ENCODE measurements at places on chromosomes 2 and 18.

DNA sequence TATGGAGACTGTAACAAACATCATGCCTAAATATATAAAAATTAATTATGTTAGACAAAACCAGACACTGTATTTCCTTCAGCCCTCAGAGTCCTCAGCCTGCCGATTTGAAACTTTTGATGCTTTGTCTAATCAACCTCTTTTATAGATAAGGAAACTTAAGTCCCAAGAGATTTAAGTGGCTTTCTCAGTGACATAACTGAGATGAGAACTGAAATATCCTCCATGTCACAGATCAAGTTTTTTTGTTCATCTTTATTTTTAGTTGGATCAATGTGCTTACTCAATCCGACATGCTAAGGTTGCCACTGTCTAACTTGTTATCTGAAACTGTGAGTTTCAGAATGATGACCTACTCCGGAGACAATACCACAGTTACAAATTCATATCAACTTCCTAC is 72.3 kb downstream of the BARD1 start:
- DNase-seq, result no peak

DNA sequence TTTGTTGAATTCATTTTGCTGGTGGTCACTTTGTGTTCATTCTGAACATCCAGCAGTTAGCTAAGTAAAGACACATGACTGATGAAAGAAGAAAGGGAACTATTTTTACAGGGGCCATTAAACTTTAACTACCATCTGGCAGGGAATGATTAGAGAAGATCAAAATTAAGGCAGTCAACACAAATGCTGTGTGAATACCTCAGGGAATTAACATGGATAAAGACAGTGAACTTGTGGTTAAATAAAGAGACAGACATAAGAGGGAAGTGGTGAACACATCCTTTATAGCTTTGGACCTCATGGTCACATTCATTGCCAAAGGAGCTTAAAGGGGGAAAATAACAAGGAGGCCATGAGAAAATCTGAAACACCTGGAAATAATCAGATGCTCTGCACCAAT is 52.6 kb upstream of the ATP5MC3 start:
- no peak for DNase-seq

- peak; percentile 50 for DNase-seq
These were observed 49.3 kb downstream of the GREB1 start for GRCh38 chr2:11582862-11583752.

GRCh38 chr2:235543128-235543750 is 49.4 kb downstream of the AGAP1 start:
- no peak for DNase-seq

- no peak for DNase-seq
These were observed 181.4 kb upstream of the MSH6 start for GRCh38 chr2:47601568-47601967.

DNA sequence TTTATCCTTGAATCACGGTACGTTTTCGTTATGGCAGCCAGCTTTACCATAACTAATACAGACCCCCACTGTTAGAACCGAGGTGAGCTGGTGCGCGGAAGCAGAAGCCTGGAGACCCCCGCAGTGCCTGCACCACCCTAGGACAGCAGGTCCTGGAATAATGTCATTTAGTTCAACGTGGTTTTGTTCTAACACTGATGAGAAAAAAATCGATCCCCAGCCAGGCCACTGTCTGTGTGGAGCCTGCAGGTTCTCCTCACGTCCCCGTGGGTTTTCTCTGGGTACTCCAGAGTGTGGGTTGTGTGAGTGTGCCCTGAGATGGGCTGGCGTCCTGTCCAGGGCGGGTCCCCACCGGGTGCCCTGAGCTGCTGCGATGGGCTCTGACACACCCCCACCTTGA is 69.9 kb upstream of the ST3GAL5 start:
- DNase-seq, result no peak

GRCh38 chr2:153222231-153223165 is 256.1 kb downstream of the RPRM start:
- no peak for DNase-seq

- no peak for DNase-seq
These were observed 27.2 kb upstream of the LANCL1 start for GRCh38 chr2:210503725-210504191.

DNA sequence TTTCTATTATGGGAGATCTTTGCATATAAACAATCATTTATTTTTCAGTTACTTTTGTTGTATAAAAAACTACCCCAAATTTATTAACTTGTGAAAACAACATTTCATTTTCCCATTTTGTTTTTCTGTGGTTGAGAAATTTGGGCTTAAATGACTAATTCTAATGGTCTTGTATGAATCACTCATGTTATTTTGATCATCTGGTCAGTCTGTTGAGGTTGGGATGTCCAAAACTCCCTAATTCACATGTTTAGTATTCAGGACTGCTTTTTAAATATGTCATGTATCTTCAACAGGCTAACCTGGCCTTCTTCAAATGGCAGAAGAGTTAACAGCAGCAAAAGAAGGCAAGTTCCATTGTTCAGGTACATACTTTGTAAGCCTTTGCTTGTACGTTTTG is 788.1 kb downstream of the TRIB2 start:
- DNase-seq, result no peak

DNA sequence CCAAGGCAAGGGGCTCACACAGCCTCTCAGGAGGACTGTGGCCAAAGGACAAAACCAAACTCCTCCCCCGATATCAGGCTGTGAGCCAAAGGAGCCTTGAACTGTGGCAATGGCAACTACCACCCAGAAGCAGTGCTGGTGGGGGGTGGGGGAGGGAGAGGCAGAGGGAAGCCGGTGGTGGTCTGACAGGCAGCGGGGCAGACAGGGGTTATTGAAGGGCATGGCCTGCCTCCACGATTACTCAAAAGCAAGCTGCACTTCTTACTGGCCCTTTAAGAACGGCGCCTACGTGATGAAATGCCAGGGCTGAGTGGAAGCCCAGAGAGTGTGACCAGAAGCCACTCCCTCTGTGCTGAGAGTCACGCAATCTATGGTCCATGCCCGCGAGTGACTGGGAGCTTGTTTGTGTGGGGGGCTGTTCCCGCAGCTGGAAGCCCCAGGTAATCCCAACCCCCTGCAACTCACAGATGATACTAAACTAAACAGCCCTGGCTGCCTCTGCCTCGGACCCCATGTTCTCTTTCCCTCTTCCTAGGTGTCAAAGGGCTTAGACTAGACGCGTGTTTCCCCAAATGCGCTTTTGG is 128.2 kb upstream of the CXCR4 start:
- no peak for DNase-seq

DNA sequence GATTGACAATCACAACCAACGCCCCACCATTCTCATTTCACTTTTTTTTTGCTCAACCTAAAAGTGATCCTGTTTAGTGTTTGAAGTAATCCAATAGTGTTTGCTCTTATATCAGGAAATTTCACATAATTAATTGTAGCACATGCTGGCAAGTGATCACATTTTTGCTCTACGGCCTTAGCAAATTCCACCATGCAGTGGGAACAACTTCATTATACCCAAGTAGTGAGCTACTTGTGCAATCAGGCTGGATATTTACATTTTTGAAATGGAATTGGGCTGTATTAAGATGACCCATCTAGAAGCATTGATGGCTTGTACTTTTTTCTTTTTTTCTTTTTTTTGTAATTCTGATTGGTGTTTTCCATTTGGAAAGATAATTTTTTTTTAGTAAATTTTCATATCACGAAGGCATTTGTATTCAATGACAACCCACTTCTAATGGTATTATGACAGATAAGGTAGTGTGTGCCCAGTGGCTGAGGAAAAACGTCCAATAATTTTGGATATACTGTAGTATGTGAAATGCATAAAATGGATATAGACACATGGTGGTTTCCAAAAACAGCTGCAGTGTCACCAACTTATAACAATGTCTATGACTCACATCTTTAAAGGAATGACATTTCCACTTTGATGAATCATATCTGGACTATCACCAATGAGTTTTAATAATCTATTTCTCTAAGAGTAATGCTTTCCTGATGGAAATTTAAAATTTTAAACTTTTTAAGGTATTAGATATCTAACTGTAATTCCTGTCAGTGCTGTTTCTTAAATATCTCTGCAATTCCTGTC is 130.6 kb downstream of the COL6A3 start:
- no peak for DNase-seq

- no peak for DNase-seq
These were observed 210.3 kb upstream of the SMAD2 start for GRCh38 chr18:48140731-48141130.

DNA sequence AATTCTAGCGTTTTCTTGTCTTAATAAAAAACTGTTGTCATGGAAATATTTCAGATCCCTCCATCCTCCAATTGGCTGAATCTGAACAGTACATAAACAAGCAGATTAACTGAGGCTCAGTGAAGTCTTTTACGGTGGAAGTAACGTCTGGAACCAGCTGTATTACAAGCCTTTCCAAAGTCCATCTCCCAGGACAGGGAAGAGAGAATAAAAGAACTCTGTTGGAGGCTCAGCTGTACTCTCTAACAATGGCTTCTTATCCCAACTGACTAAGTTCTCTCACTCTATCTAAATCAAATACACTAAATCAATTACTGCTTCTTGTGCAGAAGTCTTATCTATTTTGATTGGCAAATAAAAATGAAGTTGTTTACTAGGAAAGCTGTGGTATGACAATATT is 19.9 kb upstream of the NEDD4L start:
- DNase-seq, result no peak

DNA sequence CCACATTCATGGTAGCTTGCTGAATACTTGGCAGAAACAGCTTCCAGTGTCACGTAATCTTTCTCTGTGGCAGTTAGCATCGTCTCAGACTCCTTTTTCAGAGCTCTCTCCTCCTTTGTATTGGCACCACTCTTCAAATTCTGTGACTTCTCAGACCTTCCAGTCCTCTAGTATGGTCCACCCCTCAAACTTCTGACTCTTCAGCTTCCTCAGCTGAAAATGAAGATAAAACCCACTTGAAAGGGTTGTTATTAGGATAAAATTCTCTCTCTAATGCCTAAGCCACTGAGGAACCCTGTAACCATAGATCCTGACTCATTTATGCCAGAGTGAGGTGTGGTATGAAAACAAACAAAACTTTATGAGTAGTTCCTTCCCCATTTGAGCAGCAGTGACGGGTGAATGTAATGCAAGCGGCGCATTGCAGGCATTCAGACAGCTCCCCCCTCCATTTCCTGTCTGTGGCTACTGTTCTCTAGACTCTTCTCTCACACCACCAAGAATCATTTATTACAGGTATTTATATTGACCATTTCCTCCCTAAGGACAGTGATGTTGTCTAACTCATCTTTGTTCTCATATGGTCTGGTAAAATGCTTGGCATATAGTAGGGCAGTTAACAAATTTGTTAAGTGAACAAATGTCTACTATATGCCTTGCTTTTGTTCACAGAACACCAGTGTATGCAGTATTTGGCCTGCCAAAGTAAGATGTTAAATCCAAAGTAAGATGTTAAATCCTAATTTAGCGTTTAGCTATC is 35.3 kb downstream of the GALNT1 start:
- DNase-seq, result peak; percentile 78

DNA sequence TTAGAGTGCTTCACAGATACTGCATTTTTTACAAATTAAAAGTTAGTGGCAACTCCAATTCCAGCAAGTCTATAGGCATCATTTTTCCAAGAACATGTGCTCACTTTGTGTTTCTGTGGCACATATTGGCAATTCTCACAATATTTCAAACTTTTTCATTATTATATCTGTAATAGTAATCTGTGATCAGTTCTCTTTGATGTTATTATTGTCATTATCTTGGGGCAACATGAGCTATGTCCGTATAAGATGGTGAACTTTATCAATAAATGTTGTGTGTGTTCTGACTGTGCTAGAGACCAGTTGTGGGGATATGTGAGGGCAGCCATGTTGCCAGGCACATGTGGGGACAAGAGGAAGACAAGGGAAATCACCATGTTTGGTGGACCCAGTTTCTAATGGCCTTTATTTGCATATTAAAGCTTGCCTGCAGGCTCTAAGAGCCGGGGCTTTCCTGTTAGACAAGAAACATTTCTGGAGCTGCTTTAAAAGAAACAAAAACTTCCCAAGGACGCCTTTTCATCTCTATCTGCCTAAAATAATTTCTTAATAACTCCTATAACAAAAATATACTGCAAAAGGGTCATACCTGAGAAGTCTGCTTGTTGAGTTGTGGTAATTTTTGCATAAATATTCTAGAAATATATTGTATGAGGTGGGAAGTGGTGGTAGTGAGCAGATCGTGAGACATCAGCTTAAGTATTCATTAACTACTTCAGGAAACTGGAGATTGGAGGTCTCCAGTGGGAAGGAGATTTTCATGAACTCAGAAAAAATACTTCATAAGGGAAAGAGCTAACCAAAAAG is 37.2 kb downstream of the KYNU start:
- DNase-seq, result no peak
